A673 (cell line): ENCODE measurements at places on chromosomes 13 and 19. TPM values are rescaled to one million over a fixed set of nuclear protein-coding genes. Genes with fewer than 3 reads are reported as not detected.
A peak's percentile ranks its signal among the peaks of the same experiment; 100 is the strongest.

DNA sequence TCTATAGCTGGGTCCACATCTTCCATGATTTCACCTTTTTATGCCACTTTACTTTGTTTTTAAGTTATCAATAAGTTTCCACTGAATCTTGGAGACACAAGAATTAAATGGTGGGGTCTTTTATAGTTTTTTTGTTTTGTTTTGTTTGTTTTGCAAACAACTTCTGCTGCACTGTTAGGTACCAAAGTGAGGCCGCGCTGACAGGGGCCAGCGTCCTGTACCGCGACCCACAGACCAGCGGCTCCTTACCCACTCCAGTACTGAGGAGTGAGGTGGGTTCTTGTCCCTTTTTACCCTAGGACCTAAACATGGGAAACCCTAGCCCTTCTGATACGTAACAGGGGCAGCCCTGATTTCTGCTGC is 75.8 kb upstream of the MCF2L start:
- no peak for DNase-seq

Gene MISP
- total RNA-seq = 0.11 TPM in 1 of 2 replicates, not detected in the other

Gene CCNA1
- 3.4 and 4.9 TPM in 2 replicates for total RNA-seq

- DNase-seq = no peak
Observed at GRCh38 chr13:113802090-113802531, 43.1 kb downstream of the TMEM255B start.

- no peak for DNase-seq
Observed at GRCh38 chr13:68736961-68737360, 1370.7 kb upstream of the ATXN8OS start.

GRCh38 chr13:37929308-37929707 is 59.7 kb upstream of the TRPC4 start:
- DNase-seq = no peak

DNA sequence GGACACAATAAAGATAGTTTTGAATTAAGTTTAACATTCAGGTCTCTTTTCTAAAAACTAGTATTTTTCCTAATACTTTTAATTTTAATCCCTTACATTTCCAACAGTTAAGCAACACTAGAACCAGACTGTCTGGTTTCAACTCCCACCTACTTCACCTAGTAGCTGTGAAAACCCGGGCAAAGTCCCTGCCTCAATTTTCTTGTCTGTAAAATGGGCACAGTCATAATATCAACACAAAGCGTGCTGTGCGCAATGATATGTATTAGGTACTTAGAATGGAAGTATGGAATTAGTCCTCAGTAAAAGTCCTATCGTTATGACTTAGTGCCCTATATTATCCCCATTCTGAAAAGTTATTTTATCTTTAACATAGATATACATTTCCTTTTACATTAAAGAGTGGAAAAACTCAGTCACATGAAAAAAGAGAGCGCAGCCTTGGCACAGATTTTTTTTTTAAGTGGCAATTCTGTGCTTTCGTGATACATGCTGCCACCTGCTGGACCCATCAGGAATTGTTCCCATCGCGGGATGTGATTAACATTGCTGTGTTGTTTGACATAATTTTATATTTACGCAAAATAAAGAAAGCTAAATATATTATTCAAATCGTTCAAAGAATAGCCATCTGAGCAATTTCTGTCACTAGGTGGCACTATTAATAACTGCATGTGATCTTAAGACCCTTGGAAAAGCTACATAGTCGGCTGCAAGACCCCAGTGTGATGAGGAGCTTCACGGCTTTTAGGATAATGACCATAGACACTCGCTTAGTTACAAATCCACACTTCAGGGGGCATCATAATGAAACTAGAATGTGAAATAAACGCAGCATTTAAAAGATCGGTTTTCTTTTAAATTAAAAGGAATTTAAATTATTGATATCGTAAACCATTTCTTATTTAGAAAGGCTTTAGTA is 59.9 kb downstream of the LIG4 start:
- peak; percentile 68 for DNase-seq

GRCh38 chr19:33366897-33367296 is 6.6 kb upstream of the CEBPG start:
- no peak for DNase-seq

Gene KLK2
- total RNA-seq = not detected in 2 replicates

DNA sequence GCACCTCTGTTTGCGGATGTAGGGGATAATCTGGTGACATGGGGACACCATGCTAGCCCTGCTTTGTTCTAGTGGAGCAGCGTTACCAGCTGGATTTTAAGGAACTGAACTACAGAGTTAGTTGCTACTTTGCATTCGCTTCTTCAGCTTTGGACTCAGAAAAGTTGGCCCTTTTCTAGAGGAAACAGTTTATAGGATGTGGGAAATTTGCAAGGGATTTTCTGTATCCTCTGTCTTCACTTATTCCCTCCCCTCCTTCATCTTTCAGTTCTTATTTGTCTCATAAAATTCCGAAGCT is 2.1 kb downstream of the GATAD2A start:
- no peak for DNase-seq

- peak; percentile 93 for DNase-seq
Observed at GRCh38 chr13:26186118-26186870, 35.8 kb downstream of the RNF6 start.

DNA sequence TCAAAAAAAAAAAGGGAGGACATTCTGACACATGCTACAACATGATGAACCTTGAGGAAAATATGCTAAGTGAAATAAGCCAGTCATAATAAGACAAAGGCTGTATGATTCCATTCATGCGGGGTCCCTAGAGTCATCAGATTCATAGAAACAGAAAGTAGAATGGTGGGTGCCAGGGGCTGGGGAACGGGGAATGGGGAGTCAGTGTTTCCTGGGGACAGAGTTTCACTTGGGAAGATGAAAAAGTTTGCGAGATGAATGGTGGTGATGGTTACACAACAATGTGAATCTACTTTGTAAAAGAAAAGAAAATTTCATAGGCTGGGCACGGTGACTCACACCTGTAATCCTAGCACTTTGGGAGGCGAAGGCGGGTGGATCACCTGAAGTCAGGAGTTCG is 6.1 kb upstream of the CLEC4G start:
- no peak for DNase-seq

DNA sequence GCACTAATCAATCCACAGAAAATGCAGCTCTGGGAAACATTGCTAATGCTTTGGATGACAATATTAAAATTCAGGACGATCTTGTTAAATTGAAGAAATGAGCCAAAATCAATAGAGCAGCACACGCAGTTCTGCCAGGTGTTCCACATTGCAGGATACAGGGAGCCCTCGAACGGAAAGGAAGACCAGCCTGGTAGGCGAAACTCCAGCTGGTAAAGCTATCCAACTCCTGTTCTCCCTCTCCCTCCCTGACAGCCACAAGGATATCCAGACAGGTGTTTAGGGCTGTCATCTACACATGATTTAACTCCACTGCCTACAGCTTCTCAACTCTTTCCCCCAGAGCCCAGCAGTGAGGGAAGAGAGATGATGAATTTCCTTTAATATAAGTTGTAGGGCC is 67.7 kb downstream of the EPSTI1 start:
- DNase-seq = no peak

GRCh38 chr13:48220981-48221685 is 11.9 kb upstream of the ITM2B start:
- DNase-seq = no peak

Gene ADAMTS10
- total RNA-seq = 29.5 and 40.5 TPM in 2 replicates

- DNase-seq = no peak
Observed at GRCh38 chr19:43504426-43505185, at the start of gene PHLDB3. TSS of gene PHLDB3 (minus strand) at chr19:43504746. CDS start at chr19:43504118, 628 bp downstream.

Gene GDF15
- total RNA-seq = 4.0 and 4.7 TPM in 2 replicates

DNA sequence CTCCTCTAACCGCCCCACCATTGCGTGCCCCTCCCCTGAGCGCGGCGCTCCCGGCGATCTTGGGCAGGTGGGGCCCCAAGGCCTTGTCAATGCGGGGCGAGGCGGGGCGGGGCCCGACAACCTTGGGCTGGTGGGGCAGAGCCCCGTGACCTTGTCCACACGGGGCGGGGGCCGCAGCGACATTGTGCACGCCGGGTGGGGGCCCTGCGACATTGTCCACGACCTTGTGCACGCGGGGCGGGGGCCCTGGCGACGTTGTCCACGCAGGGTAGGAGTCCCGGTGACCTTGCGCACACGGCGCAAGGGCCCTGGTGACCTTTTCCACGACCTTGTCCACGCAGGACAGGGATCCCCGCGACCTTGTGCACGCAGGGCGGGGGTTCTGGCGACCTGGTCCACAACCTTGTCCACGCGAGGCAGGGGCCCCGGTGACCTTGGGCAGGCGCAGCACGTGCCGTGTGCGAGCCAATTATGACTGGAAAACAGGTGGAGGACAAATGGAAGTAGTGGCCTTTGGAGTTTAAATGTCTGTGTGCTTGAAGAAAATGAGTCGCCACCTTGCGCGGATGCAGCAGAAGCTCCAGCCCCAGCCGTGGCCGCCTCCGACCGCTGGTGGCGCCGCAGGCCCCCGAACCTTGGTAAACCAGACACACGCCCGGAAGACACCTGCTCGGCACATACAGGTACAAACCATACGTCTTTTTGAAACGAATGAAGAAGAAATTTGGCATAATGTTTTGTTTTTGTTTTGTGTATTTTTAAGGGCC is 62.6 kb downstream of the LATS2 start:
- DNase-seq = no peak

Gene COX6B2
- 0.48 TPM in 1 of 2 replicates, not detected in the other for total RNA-seq

Gene ZNF559
- 12.3 and 17.2 TPM in 2 replicates for total RNA-seq

Gene CARM1
- 78.7 and 81.5 TPM in 2 replicates for total RNA-seq

DNA sequence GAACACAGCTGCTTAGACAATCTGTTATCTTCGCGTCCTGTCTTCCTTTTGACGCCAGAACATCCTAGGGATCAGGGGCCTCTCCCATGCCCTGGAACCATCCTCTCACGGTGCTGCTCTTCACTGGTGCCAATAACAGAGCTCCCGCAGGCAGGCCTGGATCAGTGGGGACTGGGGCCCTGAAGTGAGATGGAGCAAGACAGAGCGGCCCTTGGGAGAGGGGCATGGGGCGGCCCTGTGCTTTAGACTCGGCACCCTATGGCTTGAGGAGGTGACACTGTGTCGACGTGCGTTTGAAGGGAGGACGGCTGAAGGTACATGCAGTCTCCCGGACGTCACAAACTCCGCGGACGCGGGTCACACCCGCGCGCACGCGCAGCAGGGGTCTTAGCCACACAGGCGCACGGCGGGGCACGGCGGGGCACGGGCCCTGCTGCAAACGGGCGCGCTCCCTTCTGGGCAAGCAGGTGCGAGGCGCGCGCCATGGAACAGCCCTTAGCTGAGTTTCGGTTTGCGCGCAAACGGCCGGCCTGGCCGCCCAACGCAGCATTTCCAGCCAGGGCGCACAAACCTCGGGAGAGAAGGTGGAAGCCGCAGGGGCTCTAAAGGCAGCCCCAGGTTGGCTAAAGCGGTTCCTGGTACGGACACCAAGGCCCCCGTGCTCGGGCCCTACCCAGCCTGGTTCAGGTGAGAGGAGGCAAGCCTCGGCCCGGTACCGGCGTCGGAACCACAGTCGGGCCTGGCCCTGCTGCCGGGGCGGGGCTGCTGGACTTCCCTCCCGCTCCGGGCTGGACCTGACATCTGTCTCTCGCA is 16.5 kb upstream of the RNF17 start:
- DNase-seq = peak; percentile 14

DNA sequence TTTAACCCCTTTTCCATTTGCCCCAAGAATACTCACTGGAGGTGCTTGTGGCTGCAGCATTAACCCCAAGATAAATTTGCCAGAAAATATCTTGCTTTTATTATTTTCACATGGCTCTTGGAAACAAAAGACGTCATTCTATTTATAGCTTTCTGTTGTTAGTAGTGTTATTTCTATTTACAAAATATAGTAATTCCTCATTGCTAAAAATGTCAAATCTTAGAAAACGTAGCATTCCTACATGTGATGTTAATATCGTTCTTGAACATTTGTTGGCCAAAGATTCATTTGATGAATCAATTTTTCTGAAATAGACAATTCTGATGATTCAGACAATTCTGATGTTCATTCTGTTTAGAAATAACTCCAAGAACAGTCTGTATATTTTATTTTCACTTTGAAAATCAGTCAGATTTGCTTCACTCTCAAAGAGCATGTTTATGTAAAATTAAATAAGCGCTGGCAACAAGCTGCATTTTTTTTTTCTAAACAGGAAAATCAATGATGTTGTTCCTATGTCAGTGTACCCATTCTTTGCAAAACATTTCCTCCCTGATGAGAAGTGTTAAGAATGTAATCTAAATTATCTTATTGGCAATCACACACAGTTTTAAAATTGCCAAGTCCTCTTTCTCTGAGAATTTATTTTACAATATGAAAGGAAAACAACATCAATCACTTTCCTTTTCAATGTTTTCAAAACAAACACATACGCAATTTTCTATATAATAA is 334.0 kb downstream of the KCTD12 start:
- peak; percentile 3 for DNase-seq

Gene IFNL1
- not detected in 2 replicates for total RNA-seq

Gene PALM3
- total RNA-seq = 18.5 and 21.8 TPM in 2 replicates

DNA sequence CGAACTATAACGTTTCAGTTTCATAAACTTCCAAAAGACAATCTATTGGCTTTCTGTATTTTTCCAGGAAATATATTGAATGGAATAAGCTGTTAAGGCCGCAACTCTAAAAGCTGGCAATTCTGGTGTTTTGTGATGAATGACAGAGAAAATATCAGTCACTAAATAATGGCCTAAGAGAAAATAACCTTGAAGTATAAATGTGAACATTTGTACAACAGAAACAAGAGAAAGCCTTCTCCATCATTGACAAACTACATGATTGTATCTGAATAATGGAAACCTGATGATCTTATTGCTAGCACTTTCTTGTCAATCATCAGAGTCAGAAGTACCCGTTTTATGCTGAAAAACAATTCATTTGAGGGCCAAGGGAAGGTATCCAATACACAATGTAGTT is 134.3 kb downstream of the TRPC4 start:
- no peak for DNase-seq

DNA sequence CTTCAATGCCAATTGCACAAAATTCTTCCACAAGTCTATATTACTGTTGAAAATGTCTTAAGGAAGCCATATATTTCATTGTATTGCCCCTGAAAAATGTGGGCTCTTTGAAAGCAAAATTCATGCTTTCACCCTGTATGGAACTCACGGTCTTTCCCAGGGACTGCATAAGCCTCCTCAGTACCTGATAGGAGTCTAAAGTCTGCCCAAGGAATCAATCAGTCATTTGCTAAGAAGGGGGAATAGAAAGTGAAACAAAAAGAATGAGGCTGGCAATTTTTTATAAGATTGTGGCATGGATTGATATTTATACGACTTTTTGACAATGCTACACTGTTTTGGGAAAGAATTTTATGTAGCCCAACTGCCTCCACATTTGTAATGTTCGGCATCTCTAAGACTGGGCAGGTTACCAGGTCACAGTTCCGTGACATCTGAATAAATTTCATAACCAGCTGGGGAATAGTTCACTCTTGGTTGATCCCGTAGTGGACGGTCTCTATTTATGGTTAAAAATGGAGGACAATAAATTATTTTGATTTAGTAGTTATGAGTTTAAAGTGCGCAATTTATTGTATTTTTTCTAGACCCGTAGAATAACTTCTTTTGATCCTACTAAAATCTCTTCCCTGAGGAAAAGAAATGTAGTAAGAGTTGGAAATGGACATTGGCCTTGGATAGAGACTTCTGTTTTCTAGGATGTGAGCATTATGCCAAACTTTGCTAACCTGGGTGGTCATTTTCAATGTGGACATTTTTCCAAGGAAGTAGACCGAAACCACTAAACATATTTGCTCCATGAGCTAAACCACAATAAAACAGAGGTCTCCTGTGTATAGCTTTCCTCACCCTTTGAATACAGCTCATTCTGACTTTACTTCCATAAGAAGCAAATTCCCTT is 1585.4 kb downstream of the EFNB2 start:
- no peak for DNase-seq

Gene DPP9
- total RNA-seq = 60.2 and 65.7 TPM in 2 replicates
